Activated naive CD4-positive, alpha-beta T cell treated with anti-CD3 and anti-CD28 coated beads for 36 hours (primary cell): ENCODE measurements at places on chromosomes 11 and 22. TPM values are rescaled to one million over a fixed set of nuclear protein-coding genes. Genes with fewer than 3 reads are reported as not detected.

KRTAP5-10 gene
- not detected for total RNA-seq

DNA sequence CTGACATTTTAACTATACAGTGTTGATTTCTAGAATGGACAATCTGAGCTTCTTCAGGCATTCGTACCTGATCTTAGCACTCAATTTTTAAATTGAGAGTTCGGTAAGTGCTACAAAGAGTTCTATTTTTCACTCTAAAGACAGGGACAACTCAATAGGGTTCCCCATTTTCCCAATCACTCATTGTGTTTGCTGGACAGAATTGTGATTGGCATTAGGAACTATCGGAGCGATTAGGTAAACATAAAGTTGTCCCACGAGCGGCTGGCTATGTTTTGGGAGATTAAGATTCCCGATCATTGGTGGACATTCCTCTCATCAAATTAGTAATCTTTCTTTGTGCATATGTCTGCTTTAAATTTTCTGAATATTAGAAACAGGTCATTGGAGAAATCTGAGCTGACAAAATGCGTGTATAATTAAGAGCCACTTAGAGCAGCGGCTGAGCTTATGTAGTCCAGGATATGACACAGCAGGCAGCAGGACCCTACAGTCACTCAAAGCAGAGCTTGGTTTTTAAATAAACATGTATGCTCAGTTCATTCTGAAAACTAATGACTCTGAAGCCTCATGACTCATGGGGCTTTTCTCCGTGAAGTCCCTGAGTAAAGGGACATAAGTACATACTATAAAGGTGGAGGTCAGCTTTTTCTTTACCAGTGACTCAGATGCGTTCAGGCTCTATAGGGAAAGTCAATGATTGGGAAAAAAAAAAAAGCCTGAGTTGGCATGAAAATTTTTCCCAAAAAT lies 109.4 kb downstream of the GRIA4 start:
- DNase-seq: peak; percentile 7

DNA sequence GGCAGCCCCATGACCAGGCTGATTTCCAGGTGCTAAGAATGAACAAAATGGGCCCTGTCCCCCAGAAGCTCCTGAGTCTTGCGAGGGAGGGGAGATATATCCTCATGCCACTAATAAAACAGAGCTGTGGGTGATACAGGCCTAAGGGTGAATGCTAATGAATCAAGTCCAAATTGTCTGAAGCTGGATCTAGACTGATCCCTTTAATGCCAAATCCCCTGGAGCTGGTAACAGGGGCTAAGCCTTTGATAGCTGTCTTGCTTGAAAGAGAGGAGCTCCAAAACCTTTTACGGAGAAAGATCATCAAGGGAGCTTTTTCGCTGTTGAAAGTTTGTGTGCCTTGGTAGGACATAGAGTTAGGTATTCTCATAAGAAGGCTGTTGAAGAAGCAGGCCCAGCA lies 79.7 kb downstream of the PPFIBP2 start:
- DNase-seq: no peak

DNA sequence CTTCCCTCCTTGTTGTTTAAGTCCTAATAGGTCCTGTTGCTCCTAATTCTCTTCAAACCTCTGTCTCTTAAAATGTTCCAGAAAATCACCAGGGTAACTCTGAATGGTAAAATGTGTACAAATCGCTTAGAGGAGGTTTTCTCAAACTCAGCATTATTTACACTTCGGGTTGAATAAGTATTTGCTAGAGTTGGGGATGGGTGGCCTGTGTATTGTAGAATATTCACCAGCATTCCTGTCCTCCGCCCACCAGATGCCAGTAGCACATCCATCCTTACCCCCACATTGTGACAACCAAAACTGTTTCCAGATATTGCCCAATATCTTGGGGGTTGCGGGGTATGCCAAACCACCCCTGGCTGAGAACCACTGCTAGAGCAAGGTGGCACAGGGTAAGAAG lies 64.4 kb upstream of the DDI1 start:
- no peak for DNase-seq

SOX10 gene
- not detected for total RNA-seq
